NCI-H2081 (cell line): ENCODE measurements at places on chromosomes 5 and 9.

DNA sequence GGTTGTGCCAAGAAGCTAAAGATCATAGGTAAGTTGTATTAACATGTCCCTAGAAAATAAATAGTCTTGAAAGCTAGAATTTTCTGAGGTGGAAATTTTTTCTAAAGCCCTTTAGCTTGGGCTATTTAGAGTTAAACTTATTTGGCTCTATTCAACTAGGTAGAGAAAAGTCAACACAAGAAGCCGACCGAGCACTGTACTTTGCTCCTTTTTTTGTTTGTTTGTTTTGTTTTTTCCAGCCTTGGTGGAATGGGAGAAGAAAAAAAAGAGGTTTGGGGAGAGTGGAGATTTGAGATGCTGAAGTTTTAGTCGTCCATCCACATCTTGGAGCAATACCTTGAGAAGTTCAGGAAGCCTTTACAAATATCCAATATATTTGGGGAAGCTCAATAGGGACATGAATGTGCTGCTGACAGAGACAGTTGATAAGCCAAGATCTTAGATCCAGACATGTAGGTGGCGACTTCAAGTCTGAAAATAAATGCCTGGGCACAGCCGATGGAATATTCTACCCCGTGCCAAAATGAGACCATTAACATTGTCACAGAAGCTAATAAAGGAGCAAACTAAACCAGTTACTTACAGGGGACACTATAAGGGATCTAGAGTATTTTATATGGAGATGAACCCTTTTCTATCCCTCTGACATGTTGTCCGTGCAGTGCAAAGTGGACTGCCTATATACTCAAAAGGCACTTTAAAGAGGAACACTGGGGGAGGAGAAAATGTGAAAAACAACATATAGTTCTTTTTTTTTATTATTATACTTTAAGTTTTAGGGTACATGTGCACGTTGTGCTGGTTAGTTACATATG is 466.1 kb downstream of the PTPRD start:
- DNase-seq = no peak

- DNase-seq = no peak
Measured at GRCh38 chr9:18390393-18390792, 83.6 kb upstream of the ADAMTSL1 start.

DNA sequence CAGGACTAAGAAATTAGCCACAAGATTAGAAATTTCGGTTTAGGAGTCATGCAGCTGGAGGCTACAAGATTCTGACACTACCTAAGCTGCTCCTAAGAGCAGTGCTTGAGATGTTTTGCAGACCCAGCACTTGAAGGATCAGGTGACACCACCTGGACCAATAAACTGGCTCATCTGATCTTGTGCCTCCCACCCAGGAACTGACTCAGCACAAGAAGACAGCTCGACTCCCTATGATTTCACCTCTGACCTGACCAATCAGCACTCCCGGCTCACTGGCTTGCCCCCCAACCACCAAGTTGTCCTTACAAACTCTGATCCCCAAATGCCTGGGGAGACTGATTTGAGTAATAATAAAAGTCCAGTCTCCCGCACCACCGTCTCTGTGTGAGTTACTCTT is 170.4 kb downstream of the TTC39B start:
- DNase-seq = no peak

GRCh38 chr5:148268566-148268965 is at the start of gene SPINK13:
TSS of gene SPINK13 (plus strand) at chr5:148268794. CDS start at chr5:148270073, 1,279 bp downstream.
- DNase-seq = no peak

GRCh38 chr5:158224253-158224652 is 365.3 kb upstream of the CLINT1 start:
- no peak for DNase-seq
